ENCODE measurements at places on chromosomes 4 and X.

GRCh38 chr4:8759987-8760386, 111.7 kb downstream of the HMX1 start:
- DNase-seq: no peak

GRCh38 chr4:185237175-185237574, 27.8 kb downstream of the SNX25 start:
- DNase-seq: no peak

DNA sequence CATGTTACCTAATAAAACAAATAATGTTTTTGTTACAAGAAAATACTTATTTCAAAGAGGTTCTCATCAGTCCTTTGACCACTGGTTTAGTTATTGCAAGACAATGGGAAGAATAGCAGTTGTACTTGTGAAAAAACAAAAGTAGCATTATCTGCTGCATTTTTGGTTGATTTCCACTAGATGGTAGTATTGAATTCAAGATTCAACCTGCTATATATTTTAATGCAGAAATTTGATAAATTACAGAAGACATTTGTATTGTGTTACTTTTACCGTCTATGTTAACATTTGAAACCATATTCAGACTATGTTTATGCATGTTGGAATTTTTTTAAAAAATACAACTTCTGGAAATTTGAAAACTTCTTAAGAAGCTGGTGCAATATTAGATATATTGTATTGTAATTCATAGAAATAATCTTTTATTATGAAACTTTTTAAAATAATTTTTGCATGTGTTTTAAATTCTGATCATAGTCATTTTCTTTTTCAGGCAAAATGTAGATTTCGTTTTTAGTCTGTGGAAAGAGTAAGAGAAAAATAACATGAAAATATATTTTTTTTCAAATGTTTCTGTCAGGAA, 56.4 kb downstream of the SPCS3 start:
- peak; percentile 48 for DNase-seq

DNA sequence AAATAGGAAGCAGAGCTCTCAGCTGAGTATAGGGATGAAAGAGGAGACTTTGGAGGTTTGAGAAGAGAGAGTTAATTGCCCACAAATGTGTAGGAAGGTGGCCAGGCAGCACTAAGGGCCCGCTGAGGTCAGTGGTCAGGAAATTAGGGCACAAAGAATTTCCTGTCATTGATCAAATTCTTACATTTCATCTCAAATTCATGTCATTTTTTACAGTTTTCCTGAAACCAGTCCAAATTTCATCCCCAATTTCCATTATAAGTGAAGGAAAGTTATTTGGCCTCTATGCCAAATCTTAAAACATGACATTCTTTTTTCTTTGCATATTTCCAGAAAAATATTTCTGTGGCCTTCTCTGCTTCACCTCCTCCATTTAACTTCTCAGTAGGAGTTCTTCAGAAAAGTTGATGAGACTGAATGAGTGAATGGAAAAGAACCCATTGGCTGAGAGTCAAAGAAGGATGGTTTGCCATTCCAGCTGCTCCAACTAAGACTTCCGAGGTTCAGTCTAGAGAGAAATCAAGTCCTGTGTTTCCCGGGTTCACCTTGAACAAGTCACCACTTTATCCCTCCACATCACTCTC, 68.7 kb upstream of the SPRY1 start:
- DNase-seq: no peak

DNA sequence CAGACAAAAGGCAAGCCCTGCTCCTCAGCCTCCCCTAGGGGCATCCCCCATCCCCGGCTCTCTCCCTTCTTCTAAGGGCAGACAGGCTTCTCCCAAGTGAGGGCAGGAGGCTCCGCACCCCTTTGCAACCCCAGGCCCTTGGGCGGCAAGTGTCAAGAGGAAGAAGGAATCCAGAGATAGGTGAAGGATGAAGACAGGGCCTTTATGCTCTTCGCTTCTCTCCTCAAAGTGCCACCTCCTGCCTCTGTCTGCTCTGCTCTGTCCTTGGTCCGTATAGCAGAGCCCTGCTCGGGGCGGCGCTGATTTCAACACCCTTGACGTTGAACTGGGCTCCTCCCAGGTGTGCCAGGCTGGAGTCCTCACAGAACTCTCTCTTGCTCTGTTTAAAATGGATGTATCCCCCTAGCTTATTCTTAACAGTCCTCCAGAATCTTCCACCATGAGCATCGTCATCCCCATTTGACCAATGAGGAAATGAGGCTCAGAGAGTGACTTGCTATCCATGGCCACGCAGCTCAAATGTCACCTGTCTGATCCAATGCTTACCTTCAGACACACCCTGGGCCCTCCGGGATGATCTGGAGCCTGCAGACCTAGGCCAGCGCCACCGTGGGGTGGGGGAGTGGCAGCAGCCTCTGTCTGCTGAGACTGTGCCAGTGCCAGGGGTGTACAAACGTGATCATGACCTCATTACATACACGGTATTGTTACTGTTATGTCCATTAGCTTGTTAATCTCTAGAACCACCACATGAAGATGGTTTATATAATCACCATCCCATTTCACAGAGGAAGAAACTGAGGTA, 99.8 kb downstream of the PHKA2 start:
- DNase-seq: no peak

DNA sequence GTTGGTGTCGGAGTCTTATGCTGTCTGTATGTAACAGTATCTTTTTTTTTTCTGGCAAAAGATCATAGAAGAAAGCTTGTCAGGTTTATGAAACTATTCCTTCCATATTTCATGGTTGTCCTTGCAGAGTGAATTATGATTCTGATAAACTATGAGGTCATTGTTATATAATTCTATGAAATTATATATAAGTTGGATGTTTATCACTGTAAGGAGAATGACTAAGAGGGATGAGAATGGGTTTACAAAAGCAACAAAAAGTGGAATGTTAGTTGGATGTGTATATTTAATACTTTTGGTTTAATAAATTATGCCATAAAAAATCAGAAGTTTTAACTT, 43.1 kb downstream of the RAPGEF2 start:
- no peak for DNase-seq

DNA sequence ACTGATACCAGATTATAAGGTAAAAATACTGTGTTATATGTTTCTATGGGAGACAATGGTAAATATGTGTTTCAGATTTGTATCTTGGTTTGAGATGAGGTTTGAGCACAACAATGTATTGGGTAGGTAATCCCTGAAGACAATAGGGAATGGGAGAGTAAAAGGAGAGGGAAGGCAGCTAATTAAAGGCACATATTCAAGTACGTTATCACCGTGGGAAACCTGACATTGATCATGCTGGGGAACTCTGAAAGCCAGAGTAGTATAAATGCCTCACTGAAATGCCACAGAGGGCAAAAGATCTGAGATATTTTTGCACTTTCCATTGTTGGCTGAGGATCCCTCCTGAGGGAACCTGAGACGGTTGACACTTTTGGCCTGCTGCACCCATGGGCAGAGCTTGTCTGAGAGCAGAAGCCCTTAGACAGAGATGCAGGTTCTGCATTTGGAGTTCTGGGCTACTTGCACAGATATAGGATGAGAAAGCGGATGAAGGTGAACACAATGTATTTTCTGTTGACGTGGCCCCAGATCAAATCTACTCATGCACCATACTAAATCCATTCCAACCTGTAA, 506.7 kb downstream of the PCDH18 start:
- no peak for DNase-seq

DNA sequence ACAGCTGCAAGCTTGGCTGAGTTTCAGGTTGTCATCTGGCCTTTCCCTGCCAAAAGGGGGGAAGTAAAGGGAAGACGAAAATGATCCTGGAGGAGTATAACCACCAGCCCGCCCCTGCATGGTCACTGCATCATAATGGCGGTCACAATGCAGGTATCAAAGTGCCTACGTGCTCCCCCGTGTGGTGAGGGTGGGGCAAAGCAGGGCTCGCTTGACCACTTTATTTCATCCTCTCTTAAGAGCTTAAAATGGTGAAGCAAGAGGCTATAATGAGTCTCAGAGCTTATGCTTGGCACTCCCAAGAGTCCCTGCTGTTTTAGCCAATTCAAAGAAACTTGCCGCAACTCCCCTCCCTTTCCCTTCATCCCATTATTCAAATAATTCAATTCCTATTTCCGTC, 105.6 kb downstream of the APOOL start:
- no peak for DNase-seq

DNA sequence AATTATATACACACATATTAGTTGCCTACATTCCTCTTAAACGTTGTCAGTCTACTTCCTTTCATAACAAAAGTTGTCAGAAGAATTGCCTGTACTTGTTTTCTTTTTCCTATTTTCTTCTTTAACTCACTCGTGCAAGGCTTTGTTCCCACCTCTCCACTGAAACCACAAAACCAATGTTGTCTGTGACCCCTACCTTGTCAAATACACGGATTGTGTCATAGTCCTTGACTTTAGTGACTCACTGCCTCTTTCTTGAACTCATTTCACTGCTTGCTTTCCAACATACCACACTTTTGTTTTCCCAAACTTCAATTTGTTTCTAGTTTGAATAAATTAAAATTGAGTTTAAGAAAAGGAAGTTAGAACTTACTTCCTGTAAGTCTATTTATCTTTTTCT, 283.9 kb upstream of the AGA start:
- no peak for DNase-seq

- peak; percentile 42 for DNase-seq
These were observed 843.4 kb downstream of the FSTL5 start for GRCh38 chr4:161320377-161320776.

- peak; percentile 74 for DNase-seq
These were observed 43.7 kb upstream of the TADA2B start for GRCh38 chr4:6999172-7000086.

GRCh38 chr4:48546336-48546735, 56.3 kb downstream of the ZAR1 start:
- peak; percentile 2 for DNase-seq

Data from LoVo (cell line).